ENCODE measurements at places on chromosomes 6 and 20.

- DNase-seq: no peak
Measured at GRCh38 chr6:140979642-140980091, 1153.1 kb upstream of the GJE1 start.

- no peak for DNase-seq
Measured at GRCh38 chr6:130935978-130936377, 108.8 kb downstream of the SMLR1 start.

DNA sequence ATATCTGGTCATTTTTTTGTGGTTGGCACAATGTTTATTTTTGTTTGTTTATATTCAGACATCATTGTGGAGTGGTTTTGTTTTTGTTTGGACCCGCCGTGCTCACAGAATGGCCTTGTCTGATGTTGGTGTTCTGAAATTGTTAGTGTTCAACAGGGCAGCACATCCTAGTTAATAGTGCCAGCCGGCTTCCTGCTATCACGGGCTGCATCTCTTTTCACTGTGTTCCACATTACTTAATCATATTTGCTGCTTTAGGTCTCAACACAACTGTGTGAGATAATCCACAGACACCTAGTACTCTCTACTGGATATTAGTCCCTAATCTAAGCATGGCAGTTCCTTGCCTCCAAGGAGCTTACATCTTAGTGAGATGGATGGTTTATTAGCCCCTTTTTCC is 2.8 kb upstream of the EIF2S2 start:
- no peak for DNase-seq

DNA sequence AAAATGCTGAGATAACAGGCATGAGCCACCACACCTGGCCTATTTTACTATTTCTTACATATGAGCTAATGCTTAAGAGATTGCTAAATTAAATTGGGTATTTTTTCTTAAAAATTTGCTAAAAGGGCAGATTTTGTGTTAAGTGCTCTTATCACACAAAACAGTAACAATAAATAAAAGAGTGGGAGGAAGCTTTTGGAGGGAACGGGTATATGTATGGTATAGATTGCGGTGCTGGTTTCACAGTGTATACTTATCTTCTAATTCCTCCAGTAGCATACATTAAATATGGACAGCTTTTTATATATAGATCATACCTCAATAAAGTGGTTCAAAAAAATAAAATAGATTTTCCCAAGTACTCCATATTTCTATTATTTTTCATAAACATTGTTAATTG is 39.4 kb upstream of the FABP7 start:
- no peak for DNase-seq

GRCh38 chr20:8427419-8428040 is 295.5 kb downstream of the PLCB1 start:
- DNase-seq: no peak
